ENCODE measurements at places on chromosomes 5 and 9.

DNA sequence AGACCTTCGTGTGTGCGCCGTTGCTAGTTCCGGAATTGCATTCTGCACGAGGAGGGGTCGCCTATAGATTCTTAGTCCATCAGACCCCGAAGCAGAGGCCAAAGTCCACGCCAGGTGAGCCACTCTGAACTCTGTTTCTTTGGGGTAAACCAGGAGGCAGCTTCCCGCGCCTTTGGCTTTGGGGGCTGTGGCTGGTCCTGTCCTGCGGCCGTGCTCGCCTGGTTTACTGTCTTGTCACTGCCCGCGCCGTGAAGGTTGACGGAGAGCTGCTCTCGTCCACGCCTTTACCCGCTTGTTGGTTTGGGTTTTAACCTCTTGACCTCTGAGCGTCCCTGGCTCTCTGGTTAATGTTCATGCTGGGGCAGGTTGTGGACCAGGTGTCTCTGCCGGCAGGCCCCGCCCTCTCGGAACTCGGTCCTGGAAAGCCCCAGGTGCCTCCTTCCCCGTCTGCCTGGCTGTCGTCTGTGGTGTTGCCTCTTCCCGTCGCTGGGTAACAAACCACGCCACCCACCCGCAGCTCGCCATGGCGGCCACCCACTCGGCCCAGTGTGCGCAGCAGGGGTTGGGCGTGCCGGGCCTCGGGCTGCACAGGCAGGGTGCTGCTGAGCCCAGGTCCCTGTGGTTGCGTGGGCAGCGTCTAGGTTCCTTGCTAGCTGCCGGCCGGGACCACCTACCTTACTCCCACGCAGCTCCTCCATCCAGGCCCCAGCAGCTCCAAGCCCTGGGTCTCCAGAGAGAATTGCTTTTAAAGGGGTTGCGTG lies 44.6 kb upstream of the CACNA1B start:
- DNase-seq, result no peak

DNA sequence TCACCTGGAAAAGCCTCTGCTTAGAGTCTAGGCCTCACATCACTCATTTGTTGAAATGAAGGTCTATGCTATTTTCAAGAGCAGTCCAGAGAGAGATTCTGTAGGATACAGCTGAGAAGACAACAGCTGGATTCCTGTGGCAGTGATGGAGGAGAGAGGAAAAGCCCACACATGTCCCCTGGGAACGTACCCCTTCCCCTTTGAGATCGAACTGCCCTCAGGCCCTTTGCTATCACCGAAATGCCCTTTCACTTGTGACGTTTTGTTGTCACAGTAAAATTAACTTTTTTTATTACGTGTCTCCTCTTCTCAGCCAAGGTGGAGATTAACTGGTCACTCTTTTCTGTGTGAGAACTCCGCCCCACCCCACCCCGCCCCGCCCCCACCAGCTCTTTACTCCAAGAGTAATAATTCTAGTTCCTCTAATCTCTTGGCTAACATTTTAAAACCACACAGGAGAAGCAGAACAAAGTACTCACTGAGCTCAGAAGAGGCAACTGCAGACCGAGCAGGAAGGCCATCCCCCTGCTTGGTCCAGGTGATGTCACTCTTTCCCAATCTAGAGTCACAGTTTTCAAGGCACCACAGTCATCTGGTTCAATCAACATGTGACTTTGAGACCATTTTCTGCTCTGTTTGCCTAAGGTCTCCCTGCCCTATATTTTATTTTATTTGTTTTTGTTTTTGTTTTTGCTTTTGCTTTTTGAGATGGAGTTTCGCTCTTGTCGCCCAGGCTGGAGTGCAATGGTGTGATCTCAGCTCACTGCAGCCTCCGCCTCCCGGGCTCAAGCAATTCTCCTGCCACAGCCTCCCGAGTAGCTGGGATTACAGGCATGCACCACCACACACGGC lies 105.6 kb downstream of the SUSD1 start:
- peak; percentile 49 for DNase-seq

- no peak for DNase-seq
Observed at GRCh38 chr5:81749561-81750307, 1.2 kb downstream of the SSBP2 start.

GRCh38 chr5:139964266-139964993 lies 78.7 kb downstream of the NRG2 start:
- DNase-seq, result no peak

- DNase-seq, result peak; percentile 98
Observed at GRCh38 chr5:37738057-37738691, 101.7 kb downstream of the GDNF start.

GRCh38 chr5:135212361-135213026 lies 178.5 kb upstream of the PITX1 start:
- DNase-seq, result no peak

DNA sequence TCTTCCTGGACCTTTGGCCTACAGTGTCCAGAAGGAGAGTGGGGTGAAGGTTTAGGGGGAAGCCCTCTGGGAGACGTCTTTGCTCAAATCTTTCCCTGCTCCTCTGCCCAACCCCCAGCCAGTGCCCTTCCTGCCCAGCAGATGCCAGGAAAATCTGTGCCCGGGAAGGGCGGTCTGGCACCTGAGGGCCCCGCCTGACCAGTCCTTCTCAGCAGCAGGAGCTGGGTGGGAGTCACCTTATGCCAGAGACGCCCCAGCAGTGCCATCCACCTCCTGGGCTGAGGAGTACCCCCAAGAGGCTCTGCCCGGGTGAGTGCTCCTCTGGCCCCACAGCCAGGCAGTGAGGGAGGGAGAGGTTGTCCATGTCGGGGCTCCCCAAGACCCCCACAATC lies 14.9 kb upstream of the CERCAM start:
- DNase-seq, result no peak

DNA sequence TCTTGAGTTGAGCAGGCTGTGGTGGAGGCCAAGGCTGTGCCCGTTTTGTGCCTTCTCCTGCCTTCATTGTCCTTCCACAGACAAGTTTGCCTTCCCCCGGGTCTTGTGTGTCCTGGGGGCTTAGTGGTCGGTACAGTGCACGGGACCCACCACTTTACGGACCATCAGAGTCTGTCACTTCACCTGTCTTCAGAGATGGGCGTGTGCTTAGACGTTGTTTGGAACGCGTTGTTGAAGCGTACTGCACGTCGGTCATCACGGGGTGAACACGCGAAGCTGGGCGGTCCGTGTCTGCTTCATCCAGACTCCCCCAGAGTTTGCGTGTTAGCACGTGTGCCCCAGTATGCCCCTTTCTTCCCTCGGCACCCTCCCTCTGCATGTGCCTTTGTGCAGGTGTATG lies 24.8 kb downstream of the CEP72 start:
- DNase-seq, result no peak

DNA sequence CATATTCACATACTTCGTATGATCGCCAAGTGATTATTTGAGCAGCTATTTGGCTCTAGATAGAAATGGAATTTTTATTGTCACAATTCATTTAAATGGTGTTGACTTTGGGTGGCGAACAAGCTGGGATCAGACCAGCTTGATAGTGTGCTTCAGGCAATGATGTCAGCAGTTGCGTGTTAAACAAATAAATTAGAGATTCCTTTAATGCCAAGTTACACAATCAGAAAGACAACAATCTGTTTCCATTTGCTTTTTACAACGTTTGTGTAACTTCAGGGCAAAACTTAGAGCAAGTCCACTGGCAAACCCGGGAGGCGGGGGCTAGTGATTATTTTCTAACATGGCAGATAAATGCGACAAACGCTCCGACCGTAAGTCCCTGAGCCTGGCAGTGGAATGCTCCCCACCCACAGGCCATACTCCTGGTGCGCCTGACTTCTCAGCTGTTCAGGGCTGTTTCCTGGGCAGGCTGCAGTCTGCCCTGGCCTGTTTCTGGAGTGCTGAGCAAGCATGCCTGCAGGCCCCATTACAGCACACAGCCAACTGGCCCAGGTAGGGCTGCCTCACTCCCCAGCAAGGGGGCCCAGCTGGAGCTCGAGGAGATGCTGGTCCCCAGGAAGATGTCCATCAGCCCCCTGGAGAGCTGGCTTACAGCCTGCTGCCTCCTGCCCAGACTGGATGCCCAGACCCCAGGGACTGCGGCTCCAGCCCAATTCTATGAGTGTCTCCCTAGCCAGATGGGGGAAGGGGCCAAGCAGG lies 88.7 kb downstream of the BASP1 start:
- peak; percentile 59 for DNase-seq

DNA sequence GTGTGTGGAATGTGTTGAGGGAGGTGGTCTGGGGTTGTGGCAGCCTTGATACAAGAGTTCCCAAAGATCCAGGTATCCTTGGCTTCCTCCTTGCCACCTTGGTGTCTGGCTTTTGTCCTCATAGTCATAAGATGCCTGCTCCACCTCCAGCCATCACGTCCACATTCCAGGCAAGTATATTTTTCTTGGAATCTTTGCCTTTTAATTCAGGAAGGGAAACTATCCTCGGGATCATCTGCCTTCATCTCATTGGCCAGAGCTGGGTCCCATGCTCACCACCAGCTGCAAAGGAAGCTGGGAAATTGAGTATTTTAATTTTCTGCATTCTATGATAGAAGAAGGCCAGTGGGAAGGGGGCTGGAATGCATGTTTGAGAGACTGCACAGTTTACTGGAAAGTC lies 186.7 kb downstream of the C9orf50 start:
- peak; percentile 17 for DNase-seq

DNA sequence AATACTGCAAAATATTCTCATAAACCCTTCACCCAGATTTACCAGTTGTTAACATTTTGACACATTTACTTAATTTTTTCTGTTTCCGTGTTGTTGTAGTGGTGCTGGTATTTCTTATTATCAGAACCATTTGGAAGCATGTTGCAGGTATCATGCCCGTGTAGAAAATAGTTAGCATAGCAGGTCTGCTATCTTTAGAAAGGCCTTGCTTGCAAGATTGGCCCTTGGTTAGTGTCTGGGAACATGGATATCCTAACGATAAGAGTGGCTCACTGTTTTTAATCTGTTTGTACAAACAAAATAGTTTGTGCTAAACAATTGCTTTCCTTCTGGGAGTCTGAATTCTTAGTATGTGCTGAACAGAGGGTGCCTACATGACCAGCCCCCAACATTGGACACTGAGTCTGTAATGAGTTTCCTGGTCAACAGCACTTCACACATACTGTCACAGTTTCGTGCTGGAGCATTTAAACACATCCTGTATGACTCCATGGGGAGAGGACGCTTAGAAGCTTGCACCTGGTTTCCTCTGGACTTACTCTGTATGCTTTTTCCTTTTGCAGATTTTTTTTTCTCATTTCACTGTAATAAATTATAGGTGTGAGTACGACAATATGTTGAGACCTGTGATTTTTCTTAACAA lies 66.9 kb downstream of the MAN2A1 start:
- DNase-seq, result no peak

- peak; percentile 83 for DNase-seq
Observed at GRCh38 chr5:32278406-32278805, 34.3 kb downstream of the MTMR12 start.

DNA sequence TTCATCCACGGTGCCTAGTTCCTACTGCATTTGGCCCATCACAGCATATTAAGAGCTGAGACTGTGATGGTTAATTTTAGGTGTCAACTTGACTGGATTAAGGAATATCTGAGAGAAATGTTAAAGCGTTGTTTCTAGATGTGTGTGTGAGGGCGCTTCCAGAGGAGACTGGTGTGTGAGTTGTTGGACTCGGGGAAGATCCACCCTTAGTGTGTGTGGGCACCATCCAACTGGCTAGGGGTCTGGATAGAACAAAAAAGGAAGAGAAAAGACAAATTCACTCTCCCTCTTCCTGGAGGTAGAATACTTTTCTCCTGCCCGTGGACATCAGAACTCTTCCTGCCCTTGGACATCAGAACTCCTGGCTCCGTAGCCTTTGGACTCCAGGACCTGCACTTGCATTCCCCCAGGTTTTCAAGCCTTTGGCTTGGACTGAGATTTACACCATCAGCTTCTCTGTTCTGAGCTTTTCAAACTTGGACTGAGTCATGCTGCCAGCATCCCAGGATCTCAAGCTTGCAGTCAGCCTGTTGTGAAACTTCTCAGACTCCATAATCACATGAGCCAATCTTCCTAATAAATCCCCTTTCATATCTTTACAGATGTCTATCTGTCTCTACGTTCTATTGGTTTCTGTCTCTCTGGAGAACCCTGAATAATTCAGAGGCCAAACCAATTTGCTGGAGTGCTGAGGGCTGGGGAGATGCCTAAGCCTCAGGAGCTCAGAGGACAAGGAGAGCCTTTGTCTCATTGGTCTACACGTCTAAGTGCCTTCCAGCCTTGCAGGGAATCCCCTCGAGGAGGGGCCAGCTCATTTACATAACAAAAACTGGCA lies 164.5 kb downstream of the DCP2 start:
- peak; percentile 81 for DNase-seq

All from LHCN-M2 (cell line).